BJ (cell line): ENCODE measurements at places on chromosomes 11 and 22.

GRCh38 chr11:33687733-33688479 lies 12.7 kb downstream of the C11orf91 start:
- DNase-seq, result no peak

GRCh38 chr11:134575504-134576230 lies 163.6 kb upstream of the B3GAT1 start:
- no peak for DNase-seq

- no peak for DNase-seq
Measured at GRCh38 chr11:27118371-27118770, 77.8 kb downstream of the BBOX1 start.

DNA sequence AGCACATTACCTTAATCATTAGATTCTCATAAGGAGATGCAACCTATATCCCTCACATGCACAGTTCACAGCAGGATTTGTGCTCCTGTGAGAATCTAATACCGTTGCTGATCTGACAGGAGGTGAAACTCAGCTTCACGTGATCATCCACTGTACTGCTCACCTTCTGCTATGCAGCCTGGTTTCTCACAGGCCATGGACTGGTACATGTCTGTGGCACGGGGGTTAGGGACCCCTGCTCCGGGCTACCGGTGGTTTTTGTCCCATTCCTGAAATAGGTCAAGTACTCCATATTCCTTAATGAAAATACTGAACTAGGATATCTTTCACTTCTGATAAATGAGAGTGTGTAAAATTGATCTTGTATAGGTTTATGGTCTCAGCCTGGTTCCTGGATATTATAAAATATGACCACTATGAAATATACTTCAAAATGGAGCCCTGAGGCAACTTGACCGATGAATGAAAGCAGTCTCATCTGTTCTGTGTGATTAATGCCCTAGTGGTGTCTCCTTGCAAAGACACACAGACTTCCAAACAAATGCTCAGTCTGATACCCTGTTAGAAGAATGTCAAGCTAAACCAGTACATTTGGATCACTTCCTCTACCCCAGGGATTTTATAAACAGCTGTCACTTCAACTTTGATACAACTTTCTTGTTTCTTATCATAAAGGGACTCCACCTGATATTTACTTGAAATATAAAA lies 492.9 kb upstream of the ANO3 start:
- DNase-seq, result no peak

DNA sequence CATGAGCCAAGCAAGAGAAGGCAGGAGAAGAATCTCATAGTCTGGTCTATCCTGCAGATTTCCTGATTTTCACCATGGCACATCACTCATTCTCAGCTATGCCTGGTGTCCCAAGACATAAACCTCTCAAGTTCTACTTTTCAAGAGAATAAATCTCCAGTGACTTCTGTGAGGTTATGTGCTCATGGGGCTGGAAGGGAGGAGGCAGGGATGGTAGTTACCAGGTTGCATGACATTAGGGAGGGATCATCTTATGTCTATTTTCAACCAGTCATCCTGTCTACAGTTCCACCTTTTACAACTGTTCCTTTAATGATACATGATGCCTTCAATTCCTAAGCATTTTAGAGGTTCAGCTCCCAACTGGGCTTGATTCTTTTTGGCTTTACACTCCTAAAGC lies 297.7 kb downstream of the SOX6 start:
- no peak for DNase-seq

DNA sequence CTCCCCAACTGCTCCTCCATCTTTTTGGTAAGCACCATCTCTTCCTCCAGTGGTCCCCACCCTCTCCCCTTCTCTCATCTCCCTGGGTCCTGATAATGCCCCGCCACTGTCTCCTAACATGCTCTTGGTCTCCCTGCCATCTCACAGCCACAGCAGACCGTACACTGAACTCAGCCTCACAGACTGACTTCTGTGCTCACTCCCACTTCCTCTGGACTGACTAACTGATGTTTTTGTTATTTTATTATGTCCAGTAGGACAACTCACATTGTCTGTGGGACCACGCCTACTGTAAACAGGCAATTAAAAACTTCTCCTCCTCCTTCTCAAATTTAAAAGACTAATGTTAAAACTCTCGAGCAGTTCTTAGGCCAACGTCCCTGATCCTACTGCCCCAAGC lies 2.6 kb upstream of the GNAZ start:
- DNase-seq, result no peak

GRCh38 chr22:45314786-45315185 lies 5.1 kb downstream of the FAM118A start:
- DNase-seq, result no peak

DNA sequence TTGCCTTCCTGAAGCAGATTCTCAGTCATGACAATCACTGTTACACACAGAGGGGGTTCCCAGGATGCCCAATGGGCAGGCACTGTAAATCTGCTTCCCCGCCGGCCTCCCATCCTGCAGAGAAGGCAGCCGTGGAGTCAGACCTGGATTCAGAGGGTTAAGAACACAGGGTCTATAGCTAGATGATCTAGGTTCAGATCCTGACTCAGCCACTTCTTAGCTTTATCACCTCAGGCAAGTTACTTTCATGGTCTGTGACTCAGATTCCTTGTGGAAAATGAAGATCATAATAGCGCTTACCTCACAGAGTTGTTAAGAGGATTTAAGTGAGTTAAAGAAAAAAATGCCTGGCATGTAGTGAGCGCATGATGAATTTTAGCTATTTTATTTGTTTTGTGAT lies 95.9 kb downstream of the TIMP3 start:
- DNase-seq, result peak; percentile 59

GRCh38 chr11:8717876-8718753 lies 35.5 kb downstream of the RPL27A start:
- DNase-seq, result peak; percentile 79

GRCh38 chr11:8913961-8914660 lies 3.1 kb downstream of the AKIP1 start:
- no peak for DNase-seq

DNA sequence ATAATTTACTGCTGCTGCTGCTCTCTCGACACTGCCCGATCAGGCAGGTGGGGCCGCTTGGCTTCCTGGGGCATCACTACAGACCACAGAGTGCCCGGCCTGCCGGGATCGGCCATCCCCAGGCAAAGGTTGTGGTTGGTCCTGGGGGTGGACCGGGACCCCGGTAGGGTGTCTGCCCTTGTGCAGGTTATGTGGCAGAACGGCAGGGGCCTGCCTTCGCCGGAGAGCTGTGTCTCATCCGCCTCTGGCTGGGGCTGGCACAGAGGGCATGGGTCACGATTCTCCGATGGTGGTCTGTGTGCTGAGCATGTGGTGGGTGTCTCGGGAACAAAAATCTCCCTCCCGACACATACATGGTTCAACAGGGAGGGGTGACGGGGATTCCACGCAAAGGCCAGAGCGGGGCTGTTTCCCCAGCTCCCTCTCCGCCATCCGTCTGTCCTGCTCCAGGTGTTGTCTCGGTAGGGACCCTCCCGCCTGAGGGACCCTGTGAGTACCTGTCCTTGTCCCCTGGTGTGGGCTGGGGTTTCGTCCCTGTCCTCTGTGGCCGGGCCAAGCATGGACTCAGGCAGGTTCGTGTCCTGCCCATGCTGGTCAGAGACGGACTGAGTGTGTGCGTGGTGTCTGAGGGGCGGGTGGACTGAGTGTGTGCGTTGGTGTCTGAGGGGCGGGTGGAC lies 7.8 kb downstream of the GRAMD4 start:
- no peak for DNase-seq

GRCh38 chr11:63212742-63213141 lies 30.7 kb downstream of the SLC22A25 start:
- DNase-seq, result no peak

DNA sequence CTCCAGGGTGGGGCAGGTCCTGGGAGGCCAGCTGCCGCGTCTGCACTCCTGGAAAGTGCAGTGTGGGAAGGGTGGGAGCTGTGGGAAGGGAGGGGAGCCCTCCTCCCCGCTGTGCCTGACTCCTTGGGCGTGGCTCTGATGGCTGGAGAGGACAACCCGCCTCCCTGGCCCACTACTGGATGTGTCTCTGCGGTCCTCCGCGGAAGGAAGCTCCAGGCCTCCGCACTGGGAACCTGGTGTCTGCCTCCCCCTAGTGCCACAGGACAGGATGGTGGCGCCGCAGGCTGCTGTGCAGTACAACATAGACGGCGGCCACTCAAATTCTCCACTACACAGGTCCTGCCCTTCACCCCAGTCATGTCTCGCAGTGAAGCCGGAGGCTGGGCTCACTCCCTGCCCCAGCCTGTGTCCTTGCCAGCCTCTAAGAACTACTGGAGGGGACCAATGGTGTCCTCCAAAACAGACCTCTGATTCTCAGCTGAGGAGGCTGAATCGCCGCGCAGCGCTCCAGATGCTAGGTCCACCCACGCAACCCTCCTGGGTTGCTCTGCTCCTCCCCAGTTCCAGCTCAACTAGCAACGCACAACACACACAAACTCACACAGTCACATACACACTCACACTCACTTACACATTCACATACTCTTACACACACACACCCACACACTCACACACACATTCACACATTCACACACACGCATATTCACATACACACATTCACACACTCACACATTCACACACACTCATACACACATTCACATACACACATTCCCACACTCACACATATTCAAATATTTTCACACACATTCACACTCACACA lies 12.4 kb upstream of the DSCAML1 start:
- no peak for DNase-seq

GRCh38 chr11:126628450-126628789 lies 272.9 kb downstream of the ST3GAL4 start:
- DNase-seq, result no peak

DNA sequence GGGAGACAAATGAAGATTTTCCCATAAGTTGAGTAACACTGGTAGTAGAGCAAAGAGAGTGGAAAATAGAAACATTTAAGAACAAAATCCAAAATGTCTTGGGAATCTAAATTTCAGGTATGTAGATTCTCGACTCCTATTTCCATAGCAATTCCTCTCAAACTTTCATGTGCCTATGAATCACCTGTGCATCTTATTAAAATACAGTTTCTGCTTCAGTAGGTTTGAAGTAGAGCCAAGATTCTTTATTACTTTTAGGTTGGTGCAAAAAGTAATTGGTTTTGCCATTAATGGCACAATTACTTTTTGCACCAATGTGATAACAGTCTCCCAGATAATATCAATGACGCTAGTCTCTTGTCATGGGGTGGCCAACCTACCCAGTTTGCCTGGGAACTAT lies 115.3 kb upstream of the SLC5A12 start:
- no peak for DNase-seq

- DNase-seq, result no peak
Measured at GRCh38 chr11:66912361-66912760, 45.8 kb downstream of the PC start.

DNA sequence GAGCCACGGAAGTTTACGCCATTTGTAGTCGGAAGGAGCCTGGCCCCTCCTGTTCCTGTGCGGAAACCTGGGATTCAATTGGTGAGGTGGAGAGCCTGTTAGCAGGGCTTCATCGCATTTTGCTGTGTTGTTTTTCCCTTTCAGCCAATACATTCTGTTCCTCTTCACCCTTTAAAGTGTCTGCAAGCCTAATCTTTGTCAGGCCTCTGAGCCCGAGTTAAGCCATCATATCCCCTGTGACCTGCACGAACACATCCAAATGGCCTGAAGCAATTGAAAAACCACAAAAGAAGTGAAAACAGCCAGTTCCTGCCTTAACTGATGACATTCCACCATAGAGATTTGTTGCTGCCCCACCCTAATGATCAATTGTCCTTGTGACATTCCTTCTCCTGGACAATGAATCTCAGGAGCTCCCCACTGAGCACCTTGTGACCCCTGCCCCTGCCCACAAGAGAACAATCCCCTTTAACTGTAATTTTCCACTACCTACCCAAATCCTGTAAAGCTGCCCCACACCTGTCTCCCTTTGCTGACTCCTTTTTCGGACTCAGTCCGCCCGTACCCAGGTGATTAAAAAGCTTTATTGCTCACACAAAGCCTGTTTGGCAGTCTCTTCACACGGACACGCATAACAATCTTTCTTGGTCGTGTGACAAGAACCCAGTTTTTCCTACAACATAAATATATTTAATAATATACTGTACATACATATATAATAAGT lies 37.1 kb upstream of the MMP12 start:
- no peak for DNase-seq

- DNase-seq, result no peak
Measured at GRCh38 chr22:18000441-18001039, 23.8 kb downstream of the MICAL3 start.

DNA sequence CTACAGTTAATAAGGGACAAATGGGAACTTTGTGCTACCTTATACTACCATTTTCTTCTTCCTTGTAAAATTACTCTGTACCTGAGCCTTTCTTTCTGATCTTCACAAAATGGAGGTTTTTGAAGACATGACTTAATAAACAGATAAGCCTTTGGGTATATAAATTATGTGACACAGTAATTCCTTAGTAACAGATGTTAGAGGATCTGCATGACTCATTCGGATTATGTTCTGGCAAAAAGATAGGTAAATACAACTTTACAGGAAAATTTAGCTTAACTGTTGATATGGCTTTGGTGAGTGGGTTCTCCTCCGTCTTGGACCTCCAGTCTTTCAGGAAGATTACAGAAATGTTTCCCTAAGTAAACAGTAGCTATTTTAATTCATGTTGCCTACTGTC lies 61.8 kb downstream of the BID start:
- no peak for DNase-seq

GRCh38 chr11:67408437-67409200 lies 4.7 kb downstream of the TBC1D10C start:
- no peak for DNase-seq

- no peak for DNase-seq
Measured at GRCh38 chr11:45806072-45806933, 1.4 kb downstream of the SLC35C1 start.

DNA sequence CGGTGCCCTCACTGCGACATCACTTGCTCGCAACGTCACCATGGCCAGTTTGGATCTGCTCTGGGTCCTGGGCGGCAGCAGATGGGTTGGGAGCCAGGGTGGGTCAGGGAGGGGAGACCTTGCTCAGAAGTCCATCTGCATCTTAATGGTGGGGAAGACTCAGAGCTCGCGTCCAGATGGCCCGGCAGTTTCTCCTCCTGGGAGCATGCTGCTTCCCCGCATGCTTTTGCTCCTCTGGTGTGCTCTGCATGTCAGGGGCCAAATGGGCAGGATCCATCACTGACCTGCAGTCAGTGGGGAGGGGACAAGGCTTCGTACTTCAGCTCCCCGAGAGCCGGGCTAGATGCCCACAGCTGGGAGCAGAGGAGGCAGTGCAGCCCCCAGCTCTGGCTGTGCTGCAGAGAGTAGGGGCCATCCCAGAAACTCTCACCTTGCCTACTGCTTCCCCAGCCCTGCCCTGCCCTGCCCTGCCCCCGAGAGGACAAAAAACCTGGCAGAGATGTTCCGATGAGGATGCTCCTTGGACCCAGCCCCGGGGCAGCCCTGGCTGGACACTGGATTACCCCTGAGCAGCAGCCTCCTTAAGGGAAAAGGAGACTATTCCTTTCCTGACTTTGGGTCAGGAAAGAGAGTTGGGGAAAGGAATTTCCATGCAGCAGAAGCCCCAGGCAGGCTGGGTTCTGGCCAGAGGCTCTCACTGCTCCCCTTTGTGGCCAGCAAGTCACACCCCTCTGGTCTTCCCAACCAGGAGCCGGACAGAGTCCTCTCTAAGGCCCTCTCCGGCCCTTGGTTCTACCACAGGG lies 149.9 kb downstream of the PKNOX2 start:
- no peak for DNase-seq
